Hematopoietic multipotent progenitor cell treated with erythropoietin and hydrocortisone succinate and interleukin-3 and kit ligand, for 4 days (in vitro differentiated cells): ENCODE measurements at places on chromosomes 1 and 21.
A peak's percentile ranks its signal among the peaks of the same experiment; 100 is the strongest.

GRCh38 chr21:41768437-41769042, 1.7 kb upstream of the RIPK4 start:
- peak; percentile 57 for DNase-seq

GRCh38 chr1:6815726-6816125, 30.5 kb downstream of the CAMTA1 start:
- DNase-seq: no peak

GRCh38 chr1:38558500-38559445, 300.8 kb downstream of the RRAGC start:
- peak; percentile 17 for DNase-seq

GRCh38 chr1:213070406-213070805, 19.4 kb downstream of the RPS6KC1 start:
- peak; percentile 85 for DNase-seq

- DNase-seq: no peak
Observed at GRCh38 chr1:195915826-195916225, 692.4 kb downstream of the KCNT2 start.

DNA sequence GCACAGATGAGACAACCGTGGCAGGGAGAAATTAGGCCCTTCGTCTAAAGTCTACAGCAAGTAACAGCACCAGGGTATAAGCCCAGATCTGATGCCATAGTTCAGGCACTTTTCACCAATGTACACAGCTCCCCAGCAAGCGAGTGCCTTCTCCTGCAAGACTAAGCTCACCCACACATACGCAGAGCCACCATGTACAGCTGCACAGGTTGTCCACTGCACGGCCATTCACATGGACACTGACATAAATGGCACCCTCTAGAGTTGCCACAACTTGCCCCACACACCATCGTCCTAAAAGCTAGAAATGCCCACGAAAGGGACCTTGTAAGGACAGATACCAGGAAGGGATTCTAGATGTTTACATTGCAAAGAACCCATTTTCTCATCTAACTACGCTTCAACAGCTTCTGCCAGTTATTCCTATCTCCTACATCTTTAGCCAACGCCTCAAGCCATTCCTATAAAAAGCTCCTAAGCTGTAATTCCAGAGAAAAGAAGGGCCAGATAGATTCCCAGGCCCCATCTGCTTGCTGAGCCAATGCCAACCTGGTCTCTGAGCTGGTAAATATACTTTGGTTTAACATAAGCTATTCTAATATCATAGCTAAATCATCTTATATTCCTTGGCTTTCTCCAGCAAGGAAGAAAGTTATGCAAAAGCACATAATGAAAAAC, 174.0 kb upstream of the KAZN start:
- no peak for DNase-seq

GRCh38 chr1:16984717-16985116, 4.3 kb upstream of the MFAP2 start:
- no peak for DNase-seq

- no peak for DNase-seq
Observed at GRCh38 chr1:18161690-18162089, 54.1 kb downstream of the IGSF21 start.

DNA sequence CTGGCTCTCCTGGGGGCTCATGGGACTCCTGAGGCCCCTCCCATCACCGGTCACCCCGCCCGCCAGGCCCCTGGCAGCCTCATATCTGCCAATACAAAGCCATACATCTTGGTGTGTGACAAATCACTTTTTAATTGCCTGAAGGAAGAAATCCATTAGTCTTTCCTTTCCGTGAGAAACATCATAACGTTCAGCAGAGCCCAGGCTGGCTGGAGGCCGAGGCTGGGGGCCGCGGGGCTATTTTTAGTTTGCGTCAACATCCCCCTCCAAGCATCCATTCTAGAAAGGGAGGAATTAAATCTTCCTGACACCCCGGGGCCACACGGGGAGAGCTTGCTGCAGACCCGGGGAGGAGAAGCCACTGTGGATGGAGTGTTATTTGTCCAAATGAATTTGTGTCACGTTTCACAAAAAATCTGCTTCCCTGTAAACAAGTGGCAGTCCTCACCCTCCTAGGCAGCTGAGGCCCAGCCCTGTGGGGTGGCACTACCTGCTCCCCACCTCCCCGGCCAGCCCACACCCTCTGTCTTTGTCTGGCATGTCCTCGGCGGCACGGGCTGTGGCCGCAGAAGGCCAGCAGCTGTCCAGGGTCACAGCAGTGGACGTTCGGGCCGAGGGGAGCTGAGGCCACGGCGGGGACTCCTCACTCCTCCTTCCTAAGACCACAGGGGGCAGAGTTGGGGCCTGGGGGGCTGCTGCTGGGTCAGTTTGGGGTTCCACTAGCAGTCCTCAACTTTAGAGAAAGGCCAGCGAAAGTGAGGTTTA, 236.9 kb upstream of the VAMP3 start:
- DNase-seq: no peak

DNA sequence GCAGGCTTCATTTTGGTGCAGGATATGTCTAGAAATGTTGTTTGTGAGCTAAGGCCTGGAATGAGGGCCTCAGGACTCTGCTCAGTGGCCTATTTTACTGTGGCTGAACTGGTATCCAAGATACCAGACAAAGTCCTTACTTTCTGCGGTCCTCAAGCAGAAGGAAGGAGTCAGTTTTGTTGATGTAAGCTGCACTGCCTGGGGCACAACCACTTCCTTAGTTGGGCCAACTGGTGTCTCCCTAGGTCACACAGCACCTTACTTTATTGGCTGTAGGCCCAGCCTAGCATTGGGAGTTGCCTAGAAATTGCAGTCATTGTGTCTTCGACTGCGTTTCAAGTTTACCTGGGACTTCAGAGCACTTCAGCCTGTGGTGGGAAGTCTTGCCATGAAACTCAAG, 1322.7 kb downstream of the AMY1C start:
- no peak for DNase-seq

DNA sequence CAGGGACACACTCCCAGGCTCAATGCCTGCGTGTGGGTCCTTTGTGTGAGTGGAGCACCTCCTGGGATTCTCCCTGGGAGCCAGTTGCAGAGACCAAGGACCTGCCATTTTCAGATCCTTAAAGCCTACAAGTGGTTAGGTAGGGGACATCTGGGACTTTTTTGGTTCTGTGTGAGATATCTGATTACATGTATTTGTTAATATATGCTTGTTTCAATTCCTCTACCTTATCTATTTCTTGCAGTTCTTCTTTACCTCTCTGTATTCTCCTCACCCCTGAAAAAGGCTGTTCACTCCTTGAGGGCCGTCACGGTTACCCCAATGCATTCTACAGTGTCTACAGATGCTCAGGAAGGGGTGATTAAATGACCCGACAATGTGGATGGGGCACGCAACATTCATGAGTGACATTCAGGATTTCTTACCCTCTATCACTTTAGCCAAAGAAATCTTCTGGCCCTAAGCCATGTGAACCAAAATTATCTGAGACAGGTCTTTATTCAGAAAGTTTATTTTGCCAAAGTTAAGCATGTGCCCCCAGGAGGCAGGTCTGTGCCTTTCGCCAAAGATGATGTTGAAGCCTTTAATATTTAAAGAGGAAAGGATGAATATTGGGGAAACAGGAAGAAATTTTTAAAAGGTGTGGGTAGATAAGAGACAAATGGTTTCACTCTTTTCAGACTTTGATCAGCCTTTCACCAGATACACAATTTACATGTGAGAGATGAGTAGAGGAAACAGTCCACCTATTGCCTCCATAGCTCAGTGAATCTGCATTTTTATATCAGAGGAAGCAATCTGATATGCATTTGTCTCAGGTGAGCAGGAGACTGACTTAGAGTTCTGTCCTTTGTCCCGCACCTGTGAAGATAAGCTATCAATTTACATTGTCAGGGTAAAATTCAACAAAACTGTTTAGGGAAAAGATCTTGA, 44.6 kb upstream of the MPZL1 start:
- DNase-seq: peak; percentile 24

GRCh38 chr1:157920748-157921147, 72.7 kb upstream of the KIRREL1 start:
- DNase-seq: no peak

DNA sequence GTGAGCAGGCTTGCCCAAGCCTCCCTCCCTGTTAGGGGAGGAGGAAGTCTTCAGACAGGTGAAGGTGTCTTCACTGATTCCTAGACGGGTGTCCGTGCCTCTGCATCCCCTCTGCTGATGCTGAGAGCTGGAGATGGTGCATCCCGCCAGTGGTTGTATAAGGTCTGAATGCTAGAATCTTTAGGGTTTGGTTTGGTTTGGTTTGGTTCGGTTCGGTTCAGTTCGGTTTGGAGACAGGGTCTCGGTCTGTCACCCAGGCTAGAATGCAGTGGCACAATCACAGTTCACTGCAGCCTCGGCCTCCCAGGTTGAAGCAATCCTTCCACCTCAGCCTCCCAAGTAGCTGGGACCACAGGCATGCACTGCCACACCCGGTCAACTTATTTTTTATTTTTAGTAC, 153.6 kb downstream of the PGBD5 start:
- DNase-seq: no peak

- no peak for DNase-seq
Observed at GRCh38 chr1:201676641-201677040, 137.7 kb downstream of the NAV1 start.

DNA sequence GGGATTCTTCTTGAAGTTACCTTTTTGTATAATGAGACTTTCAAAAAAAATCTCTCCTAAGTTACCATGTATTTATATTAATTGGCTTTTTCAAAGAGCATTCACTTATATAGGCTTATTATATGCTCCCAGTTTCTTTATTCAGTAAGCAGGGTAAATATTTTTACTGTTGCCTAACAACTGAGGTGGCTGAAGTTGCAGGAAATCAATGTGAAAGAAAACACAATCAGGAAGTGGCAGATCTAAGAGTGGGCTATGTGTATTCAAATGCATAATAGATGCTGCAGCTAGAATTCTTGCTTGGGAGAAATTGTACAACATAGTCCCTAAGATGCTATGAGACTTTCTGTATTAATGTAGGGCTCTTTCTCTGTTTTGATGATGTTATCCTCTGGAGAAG, 606.9 kb downstream of the NUF2 start:
- DNase-seq: no peak

- no peak for DNase-seq
Observed at GRCh38 chr1:94611681-94612475, 70.3 kb upstream of the F3 start.
